ENCODE measurements at places on chromosomes 4 and X.

DNA sequence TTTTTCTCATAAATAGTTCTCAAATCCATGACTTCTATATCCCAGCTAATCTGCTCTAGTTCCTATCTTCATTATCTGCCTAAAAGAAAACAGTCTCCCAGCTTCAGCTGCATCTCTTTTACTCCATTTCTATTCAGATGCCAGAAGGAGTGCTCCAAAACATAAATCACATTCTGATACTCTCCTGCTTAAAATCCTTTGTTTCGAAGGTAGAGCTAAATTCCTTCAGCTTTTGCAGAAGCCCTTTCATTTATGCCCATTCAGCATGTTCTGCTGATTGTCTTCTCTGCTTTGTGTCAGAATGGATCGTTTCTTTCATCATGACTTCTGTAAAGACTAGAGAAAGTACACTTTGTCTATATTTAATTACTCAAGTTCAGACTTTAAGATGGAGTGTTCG, 440.1 kb upstream of the SMIM31 start:
- no peak for DNase-seq

DNA sequence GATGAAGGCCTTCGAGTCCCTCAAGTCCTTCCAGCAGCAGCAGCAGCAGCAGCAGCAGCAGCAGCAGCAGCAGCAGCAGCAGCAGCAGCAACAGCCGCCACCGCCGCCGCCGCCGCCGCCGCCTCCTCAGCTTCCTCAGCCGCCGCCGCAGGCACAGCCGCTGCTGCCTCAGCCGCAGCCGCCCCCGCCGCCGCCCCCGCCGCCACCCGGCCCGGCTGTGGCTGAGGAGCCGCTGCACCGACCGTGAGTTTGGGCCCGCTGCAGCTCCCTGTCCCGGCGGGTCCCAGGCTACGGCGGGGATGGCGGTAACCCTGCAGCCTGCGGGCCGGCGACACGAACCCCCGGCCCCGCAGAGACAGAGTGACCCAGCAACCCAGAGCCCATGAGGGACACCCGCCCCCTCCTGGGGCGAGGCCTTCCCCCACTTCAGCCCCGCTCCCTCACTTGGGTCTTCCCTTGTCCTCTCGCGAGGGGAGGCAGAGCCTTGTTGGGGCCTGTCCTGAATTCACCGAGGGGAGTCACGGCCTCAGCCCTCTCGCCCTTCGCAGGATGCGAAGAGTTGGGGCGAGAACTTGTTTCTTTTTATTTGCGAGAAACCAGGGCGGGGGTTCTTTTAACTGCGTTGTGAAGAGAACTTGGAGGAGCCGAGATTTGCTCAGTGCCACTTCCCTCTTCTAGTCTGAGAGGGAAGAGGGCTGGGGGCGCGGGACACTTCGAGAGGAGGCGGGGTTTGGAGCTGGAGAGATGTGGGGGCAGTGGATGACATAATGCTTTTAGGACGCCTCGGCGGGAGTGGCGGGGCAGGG, 568 bp downstream of the HTT start:
- DNase-seq = no peak

GRCh38 chrX:150236327-150236726, 126.8 kb upstream of the MAMLD1 start:
- DNase-seq = no peak

GRCh38 chrX:52923781-52924241, 26.7 kb downstream of the FAM156B start:
- no peak for DNase-seq

GRCh38 chr4:80776168-80776567, 254.3 kb upstream of the BMP3 start:
- no peak for DNase-seq

DNA sequence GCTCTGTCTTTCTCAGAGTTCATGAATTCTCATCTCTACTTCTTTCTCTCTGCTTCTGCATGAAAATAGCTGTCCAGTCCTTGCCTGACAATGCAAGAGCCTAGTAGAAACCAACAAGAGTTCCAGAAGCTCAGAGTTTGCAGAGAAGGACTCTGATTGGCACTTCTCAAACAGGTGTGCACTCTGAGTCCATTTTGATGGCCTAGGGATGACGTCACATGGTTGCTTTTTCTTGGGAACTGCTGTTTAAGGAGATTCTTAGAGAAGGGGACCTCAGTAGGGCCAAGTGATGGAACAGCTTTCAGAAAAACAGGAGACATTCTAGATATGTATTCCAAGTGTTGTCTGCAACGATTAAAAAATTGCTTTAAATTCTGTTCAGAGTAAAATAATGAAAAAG, 56.8 kb downstream of the HMGB2 start:
- no peak for DNase-seq

DNA sequence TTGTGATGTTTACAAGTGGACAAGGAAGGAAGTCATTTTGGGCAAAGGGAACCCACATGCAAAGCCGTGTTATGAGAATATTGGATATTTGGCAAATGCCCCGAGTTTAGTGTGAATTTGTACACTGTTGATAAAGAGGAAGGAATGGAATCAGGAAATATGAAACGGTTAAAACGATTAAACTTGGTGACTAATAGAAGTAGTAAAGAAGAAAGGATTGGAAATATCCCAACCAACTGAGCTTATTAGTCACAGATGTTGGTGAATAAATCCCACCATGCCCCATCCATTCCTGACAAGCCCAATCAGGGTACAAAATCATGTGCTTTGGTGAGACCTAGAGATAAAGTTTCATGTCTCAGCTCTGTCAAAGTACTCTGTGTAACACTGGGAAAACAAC, 22.0 kb downstream of the ARHGAP24 start:
- no peak for DNase-seq

DNA sequence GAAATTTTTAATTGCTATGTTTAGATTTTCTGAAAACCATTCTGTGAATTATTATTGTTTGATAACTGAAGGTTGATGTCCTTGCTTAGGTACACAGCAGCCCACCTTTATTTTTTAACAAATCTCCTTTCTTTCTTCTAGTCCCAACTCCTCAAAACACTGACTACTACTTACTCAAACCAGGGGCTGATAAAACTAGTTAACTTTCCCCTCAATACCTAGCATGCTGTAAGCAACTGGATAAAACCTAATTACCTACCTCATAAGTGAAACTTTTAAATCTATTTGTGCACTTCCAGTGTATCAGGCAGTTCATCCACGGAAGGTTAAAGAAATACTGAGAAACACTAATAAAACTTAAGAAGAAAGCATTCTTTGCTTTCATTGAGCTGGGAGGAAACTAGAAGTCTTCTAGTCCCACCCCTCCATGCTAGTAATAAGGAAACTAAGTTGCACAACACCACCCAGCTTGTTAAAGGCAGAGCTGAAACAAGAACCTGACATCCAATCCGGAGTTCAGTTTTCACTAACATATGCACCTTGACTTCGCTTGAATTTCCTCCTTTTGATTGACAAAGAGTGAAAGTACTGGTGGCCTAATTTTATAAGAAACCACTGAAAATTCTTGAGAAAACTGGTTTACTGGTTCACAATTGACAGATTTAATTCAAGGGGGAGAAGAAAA, 180.2 kb upstream of the TET2 start:
- peak; percentile 22 for DNase-seq

- no peak for DNase-seq
These were observed 216.7 kb upstream of the GALNT7 start for GRCh38 chr4:172951679-172952451.

DNA sequence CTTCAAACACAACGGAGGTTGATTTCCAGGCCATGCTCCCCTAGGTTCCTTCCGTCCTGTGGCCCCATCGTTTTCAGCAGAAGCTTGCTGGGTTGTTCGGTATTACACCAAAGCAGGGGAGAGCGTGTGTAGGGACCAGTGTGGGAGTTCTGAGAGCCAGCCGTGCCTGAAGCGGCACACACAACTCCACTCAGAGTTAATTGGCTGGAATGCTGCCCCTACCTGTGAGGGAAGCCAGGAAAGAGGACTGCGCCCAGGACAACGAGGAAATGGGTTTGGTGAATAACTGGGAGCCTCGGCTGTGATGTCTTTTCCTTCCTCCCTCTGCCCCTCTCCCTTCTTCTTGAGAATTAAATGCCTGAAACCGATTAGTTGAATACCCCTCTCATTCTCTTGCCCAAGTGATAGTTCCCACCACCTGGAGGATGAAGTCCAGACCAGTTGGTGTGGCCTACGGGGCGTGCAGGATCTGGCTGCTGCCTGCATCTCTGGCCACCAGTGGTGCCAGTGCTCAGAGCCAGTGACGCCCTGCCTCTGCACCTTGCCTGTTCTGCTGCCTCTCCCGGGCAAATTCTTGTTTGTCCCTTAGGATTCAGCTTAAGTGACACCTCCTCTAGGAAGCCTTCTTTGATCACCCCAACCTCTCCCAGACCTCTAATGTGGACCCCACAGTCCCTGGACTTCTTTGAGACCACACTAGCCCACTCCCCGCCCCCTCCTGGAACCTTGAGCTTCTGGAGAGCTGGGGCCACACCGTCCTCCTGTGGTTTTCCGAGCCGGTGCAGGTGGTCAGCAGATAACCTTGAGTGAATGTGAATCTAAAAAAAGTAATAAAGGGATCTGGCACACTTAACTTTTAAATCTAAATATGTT, 33.6 kb downstream of the TBC1D14 start:
- DNase-seq = no peak

DNA sequence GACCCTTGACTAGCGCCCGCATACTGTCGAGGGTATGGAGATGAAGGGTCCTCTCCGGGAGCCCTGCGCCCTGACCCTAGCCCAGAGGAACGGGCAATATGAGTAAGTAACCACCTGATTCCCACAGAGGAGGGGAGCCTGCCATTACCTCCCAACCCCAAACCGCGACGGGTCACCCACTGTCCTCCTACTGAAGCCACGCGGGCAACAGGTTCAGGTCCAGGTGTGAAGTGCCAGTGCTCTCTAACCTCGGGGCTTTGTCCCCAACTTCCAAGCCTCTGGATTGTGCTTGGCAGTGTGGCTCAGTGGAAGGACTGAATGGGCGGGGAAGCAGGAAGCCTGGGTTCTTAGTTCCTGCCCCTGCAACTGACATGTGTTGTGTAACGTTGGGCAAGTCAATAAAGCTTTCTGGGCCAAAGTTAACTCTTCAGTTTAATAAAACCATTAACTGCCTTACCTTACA, 694 bp downstream of the OCRL start:
- DNase-seq = peak; percentile 0

DNA sequence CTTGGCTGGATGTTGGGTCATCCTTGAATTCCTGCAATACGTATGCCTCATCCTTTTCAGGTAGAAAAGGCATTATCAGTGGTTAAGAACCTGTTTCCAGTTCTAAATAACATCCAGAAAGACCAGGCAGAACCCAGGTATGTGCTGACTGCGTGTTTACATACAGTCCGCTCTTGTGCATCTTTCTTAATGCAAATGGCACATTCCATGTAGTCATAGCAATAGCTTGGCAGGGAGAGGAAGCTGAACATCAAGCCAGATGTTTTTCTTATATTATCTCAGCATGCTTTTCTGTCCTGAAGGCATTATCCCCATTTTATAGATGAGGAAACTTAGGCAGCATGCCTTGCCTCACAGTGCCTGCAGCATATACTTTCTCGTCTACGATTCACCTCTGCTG, 2.1 kb downstream of the DCLK2 start:
- no peak for DNase-seq

GRCh38 chr4:153137159-153137558, 67.1 kb upstream of the TRIM2 start:
- no peak for DNase-seq

- no peak for DNase-seq
These were observed 145.1 kb downstream of the RBM47 start for GRCh38 chr4:40484346-40485090.

DNA sequence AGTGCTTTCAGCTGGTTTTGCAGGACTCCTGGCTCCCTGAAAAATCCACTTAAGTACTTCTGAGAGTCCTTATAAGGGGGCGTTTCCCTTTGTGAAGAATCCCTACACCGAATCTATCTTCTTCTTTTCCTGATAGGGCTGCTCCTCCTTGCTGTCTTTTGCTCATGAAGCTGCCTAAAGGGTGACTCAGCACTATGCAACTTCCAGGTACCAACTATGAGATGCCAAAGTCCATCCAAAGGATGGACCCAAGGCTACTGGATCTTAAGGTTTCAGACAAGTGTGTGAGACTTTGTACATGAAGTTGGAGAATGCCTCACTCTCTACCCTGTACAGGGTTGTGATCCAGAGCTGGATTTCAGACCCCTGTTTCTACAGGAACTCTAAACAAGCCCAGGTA, 485.0 kb upstream of the FAT1 start:
- no peak for DNase-seq

GRCh38 chrX:41333744-41334362, at the start of gene DDX3X:
Gene DDX3X (plus strand): TSS chrX:41334162. CDS start chrX:41334253, 91 bp downstream.
- peak; percentile 78 for DNase-seq

GRCh38 chr4:71290476-71290875, 48.3 kb upstream of the SLC4A4 start:
- no peak for DNase-seq

DNA sequence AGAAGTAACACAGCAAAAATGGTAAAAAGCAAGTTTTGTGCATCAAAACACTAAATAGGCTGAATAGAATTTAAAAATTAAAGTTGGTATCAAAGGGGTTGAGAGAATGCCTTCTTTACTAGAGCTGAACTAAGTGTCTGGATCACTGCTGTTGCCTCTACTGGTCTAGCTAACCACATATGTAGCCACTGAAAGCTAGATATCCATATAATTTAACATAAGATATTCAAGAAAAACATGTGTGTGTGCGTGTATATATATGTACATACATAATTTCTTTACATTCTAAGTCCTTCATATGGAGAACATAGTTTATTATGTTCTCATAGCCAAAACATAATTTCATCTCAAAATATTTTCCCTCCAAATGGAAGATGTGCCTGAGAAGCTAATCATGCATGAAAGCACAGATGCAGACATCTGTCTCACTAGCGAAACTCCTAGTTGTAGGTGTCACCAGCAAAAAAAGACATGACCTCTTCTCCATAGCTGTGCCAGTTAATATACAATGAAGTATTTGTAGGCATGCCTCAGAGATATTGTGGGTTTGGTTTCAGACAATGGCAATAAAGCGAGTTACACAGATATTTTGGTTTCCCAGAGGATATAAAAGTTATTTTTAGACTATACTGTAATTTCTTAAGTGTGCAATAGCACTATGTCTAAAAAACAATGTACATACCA, 47.3 kb downstream of the PDE5A start:
- no peak for DNase-seq

GRCh38 chr4:48064349-48064748, 47.8 kb downstream of the NIPAL1 start:
- DNase-seq = no peak

DNA sequence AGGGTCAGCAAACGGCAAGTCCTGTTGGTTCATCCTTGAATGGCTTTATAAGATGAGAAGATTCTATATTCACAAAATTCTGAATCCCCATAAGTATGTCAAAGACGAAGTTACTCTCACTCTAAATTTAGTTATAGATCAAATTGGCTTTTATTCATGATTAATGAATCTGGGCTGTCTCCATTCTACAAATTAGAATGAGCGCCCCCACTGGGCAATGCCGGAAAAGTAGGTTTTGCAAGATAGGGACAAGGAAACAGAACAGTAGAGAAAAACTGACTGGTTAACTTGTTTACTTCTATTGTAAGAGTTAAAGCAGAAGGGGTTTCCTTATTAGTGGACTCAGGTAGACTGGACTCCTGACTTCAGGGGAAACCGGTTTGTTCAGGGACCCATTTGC, 100.3 kb downstream of the F11 start:
- no peak for DNase-seq
